IPS-NIHi11 (cell line): ENCODE measurements at places on chromosomes 11 and 22.
A peak's percentile ranks its signal among the peaks of the same experiment; 100 is the strongest.

DNA sequence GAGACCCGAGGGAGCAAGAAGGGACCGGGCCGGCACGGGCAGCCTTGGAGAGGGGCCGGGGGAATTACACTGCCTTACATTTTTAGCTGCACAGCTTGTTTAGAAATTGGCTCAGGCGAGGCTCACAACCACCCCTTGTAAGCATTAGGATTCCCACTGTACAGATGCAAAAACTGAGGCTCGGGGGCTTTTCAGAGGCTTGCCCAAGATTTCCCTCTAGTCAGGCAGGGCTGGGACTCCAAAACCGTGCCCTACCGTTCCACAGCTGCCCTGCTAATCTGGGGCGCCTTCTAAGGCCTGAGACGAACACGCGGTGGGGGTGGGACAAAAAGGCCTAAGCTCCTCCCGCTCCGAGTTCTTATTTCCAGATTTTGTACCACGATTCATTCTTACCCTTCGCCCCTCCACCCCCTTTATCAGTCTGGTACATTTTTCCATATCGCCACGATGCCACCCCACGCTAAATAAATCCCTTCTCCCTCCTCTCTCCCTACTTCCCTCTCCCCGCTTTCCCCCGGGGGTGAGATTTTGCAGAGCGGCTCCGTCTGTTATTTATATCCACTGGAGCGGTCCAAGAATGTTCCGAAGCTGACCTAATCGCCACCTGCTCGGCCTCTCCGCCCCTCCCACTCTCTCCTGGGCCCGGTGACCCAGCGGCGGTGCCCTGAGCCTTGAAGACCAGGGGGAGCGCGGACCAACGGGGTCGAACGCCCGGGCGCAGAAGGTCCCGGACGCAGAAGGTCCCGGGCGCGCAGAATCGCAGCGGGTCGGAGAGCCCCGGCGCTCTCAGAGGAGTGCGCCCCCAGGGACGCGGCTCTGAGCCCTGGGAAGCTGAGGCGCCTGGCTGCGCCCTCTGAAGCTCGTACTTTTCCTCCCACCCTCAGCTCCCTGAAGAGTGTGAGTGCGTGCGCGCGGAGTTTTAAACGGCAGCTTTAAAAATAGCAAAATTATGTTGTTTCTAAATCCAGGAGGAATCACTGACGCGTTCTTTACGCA, 764 bp upstream of the PACSIN3 start:
- peak; percentile 55 for DNase-seq

GRCh38 chr22:44431256-44431655, 66.8 kb downstream of the RTL6 start:
- no peak for DNase-seq

GRCh38 chr22:22902247-22903001, 14.8 kb downstream of the IGLL5 start:
- DNase-seq, result no peak

- DNase-seq, result no peak
Measured at GRCh38 chr11:94924171-94924572, 49.2 kb downstream of the CWC15 start.

- DNase-seq, result no peak
Measured at GRCh38 chr11:10847960-10848860, 9.6 kb downstream of the ZBED5 start.

- DNase-seq, result peak; percentile 76
Measured at GRCh38 chr11:129815596-129816461, at the start of gene TMEM45B. TMEM45B (plus strand) TSS chr11:129815848; CDS start chr11:129852483, 36,635 bp downstream.

DNA sequence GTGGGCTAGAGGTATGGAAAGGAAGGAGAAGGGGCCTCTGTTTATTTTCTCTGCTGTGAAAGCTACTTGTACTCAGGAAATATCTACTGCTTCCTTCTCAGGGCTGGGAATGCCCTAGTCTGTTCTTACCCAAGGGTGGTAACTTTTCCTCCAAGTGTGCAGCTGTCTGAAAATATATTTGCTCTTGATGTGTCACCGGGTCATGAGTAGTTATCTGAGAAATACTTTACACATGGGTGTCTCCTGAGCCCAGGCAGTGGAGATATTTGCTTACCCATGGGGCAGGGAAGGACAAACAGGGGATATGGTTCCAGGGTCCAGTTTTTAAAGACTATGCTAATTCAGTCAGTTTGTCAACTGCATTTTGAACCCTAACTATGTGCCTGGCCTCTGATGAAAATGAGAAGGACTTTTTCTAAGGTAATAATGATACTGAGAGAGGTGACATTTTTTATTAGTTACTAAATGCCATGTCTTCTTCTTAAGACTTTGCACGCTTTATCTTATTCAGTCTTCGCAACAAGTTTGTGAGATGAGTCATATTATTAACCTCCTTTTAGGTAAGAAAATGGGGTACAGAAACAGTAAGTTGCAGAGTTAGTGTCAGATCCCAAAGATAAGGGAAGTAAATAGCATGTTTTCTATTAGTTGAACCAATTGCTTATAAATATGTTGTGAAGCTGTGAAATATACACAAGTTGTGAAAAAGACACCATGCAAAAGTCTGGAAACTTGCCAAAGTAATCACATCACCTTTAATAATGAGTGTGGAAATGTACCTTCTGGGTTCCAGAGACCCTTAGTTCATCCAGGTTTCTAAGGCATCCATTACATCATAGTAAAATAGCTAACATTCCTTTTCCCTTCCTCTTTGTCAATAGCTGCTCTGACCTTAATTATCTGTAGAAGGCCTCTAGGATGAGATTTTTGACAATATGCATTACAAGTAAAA, 22.9 kb downstream of the SYTL2 start:
- DNase-seq, result no peak
